ENCODE measurements at places on chromosomes 1 and 21. TPM values are rescaled to one million over a fixed set of nuclear protein-coding genes. Genes with fewer than 3 reads are reported as not detected.

Gene SLC45A3
- 11.1 TPM for polyA plus RNA-seq

Gene SLFNL1
- polyA plus RNA-seq = 1.2 TPM

Gene NGF
- 2.0 TPM for polyA plus RNA-seq

Gene OR2L8
- not detected for polyA plus RNA-seq

Gene SLC44A5
- 11.7 TPM for polyA plus RNA-seq

DNA sequence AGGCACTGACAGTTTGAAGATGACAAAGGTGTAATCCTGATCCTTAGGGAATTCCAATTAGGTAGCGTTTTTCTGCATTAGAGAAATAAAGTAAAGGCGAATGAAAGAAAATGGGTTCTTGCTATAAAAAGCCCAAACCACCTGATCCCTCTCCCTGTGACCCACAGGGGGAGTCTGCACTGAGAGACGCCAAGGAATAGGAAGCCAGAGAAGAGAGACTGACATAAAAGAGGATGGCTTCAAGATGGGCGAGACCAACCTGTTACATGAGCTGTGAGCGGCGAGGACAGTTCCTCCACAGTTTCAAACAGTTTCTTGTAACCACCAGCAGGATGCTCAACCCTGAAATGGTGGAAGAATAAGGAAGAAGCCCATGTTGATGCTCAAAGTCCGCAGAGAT is 1.4 kb downstream of the RPE65 start:
- no peak for DNase-seq

DNA sequence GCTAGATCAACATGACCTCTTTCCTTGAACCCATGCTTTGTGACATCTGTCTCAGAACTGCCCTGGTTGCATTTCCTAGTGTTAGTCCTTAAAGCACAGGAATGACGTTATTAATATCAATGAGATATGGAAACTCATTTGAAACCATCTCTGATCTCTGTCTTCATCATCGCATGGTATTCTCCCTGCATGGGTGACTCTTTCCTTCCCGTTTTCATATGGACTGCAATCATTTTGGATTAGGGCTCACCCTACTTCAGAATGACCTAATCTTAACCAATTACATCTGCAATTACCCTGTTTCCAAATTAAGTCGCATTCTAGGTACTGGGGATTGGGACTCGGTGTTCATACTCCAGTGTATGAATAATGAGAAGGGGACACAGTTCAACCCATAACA is 41.7 kb upstream of the DISC1 start:
- DNase-seq = no peak

DNA sequence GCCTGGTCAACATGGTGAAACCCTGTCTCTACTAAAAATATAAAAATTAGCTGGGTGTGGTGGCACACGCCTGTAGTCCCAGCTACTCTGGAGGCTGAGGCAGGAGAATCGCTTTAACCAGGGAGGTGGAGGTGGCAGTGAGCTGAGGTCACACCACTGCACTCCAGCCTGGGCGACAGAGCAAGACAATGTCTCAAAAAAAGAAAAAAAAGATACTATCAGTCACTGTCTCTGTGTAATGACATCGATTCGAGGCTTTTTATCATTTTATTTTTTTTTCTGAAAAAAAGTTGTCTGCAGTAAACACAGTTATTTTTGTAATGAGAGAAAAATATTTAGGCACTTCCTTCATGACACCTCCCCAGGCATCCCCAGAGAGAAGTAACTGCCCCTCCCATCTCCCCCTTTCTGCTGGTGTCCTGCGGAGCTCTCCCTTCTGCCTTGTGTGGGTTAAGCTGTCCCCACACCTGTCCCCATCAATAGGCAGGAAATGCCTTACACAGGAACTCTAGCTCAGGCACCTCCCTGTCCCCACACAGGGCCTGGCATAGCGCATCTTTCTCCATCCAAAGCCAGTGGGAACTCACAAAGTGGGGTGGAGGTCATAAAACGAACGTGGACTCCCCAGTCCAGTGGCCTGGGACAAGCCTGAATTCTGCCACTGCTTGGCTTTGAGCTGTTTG is 132.0 kb downstream of the SYF2 start:
- DNase-seq = no peak

GRCh38 chr1:1782399-1783221 is 4.3 kb upstream of the NADK start:
- DNase-seq = no peak

DNA sequence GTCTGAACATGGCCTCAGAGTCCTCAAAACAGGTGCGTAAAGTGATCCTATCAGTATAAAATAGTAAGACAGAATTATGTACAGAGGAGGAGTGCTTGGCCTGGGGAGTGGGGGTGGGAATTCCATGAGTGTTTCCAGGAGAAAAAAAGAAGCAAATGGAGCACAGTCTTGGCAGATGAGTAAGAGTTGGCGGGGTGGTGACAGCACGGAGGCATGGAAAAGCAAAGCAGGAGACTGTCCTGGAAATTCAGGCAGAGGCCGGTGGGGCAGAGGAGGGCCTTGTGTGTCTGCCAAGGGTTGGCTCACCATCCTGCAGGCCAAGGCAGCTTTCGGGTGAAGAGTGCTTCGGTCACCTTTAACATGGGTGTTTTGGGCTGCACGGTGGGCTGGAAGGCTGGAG is 63.4 kb downstream of the OPTC start:
- DNase-seq = no peak

DNA sequence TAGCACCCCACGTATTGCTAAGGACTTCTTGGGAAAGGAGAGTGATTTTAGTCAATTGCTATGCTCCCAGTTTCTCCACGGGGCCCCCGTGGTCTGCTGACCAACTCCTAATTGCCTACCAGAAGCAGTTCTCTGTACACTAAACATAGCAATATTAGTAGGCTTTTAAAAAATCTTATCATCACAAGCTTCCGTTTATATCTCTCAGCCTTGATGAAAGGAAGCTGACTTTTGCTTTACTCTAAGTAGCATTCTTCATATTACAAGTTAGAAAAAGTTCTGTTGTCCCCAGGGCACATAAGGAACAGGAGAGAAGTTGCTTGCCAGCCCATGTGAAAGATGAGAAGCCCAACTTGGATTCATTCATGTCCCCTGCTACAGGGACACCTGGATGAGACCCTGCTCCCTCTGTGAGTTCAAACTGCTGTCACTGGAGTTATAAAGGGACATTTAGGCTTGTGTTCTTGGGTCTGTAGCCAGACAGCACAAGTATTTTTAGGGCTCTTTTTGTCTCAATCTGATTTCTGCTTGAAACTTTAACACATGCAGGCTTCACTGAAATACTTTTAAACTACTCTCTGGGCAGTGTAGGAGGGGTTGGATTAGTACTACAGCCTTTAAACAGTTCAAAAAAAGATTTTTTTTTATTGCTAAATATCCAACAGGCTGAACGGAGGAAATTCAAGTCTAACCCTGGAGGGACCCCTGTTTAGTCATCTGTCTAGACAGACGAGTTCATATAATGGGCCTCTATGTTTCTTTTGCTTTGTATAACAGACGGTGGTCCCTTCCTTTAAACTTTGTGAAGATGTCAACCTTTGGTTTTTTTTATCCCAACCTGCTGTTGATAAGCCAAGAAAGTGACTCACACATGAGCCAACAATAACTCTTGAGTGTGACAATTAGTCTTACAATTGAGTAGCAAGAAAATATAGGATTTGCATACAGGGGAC is 29.5 kb downstream of the TGFB2 start:
- no peak for DNase-seq

GRCh38 chr1:92831368-92831761 is 475 bp upstream of the RPL5 start:
- no peak for DNase-seq

- no peak for DNase-seq
Measured at GRCh38 chr1:197305925-197306324, 37.9 kb downstream of the CRB1 start.

GRCh38 chr21:17368748-17369363 is 144.0 kb upstream of the CXADR start:
- DNase-seq = no peak

DNA sequence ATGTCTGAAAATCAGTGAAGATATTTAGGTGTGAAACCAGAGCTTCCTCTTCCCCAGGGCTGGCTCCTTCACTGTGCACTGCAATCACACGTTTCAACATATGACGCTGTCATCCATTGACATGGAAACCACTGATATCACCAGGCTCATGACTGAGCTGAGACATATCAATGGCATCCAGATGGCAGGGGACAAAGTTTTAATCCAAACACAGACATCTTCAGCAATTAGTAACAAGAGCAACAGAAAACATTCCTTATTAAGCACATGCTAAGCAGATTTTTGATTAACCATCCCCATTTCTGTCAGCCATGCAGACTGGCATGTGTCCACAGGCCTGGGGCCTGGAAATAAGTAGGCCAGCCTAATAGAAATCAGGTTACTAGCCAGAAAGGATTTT is 108.0 kb upstream of the ADAR start:
- no peak for DNase-seq

- DNase-seq = peak; percentile 37
Measured at GRCh38 chr1:230681599-230681998, 32.3 kb downstream of the AGT start.

DNA sequence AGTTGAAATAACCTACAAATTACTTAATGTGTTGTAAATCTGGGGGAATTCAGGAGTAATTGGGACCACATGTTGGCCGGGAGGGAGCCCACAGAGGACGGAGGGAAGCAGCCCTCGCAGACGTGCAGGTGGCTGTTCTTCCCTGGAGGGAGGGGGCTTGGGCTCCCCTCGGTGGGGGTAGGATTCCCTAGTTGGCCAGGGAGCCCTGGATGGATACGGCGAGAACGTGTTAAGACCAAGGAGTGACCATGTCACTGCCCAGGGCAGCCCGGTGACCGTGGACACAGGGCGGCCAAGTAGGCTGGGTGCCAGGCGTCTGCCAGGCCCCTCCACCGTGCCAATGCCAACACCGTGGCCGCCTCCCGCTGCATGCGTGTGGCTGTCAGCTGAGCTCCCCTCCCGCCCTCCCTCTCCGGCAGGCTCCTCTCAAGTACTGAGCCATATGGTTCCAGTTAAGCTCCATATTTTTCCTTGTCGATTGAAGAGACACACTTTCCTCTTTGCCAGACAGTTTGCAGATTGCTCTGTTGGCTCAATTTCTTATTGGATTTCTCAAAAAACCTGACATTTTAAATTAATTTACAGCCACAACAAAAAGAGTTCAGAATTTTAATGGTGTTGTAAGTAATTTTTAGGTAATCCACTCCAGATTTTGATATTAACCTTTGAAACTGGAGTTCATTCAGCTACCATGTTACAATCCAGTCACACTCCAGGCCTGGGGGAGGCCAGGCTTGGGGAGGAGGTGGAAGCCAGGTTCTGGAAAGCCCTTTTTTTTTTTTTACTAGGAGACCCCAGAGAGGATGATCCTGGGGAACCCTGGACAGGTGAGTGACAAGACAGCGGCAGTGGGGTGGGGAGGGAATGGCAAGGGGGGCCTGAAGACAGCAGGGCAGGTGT is 71.2 kb downstream of the CASZ1 start:
- no peak for DNase-seq

GRCh38 chr1:58738876-58739275 is 39.0 kb upstream of the MYSM1 start:
- DNase-seq = no peak

DNA sequence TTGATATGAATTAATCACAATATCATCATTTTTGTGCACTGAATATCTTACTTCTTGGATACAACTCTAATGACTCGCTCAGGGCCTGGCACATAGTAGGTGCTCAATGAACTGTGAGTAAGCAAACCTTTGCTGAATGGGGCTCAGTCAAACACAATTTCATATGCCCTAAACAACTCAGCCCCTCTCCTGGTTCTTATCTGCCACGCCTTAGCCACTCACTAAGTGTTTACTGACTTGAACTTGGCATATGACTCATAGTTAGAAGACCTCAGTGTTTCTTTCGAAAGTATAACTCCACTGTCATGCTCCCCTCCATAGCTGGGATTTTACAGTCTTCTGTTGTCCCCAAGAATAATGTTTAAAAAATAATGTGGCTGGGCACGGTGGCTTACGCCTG is 4.8 kb upstream of the IFNLR1 start:
- DNase-seq = no peak

GRCh38 chr1:163320891-163321290 is 863 bp upstream of the NUF2 start:
- DNase-seq = no peak

GRCh38 chr1:82948386-82948785 is 1050.5 kb downstream of the TTLL7 start:
- DNase-seq = no peak
